ENCODE measurements at places on chromosomes 4 and X.

DNA sequence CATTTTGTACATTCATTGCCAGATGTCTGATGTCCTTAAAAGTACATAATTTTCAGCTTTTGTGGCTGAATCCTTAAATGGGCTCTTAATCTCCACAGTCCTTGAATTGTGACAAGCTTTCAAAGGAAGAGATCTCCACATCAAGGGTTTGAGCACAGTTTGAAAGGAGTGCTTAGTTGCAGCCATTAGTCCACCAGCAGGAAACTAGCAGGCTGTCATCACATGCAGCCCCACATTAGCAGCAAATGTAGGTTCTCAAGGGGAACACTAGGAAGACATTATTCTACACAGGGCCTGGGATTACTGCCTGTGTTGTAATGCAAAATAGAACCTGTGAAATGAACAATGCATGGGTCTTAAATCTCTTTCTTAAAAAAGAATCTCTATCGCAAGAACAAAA is 173.2 kb downstream of the CBLL2 start:
- DNase-seq = no peak

DNA sequence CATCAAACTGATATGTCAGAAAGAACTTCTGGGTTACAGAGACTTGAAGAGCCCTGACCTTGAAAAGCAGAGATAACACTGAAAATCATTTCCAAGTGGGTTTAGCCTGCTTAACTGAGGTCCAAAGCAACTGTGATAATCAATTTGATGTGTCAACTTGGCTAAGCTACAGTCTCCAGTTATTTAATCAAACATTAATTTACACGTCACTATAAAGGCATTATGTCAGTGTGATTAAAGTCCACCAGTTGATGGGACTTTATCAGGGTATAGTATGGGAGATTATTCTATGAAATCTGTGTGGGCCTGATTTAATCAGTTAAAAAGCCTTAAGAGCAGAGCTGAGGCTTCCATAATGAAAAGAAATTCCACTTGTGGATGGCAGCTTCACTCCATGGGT is 69.1 kb upstream of the PRSS48 start:
- DNase-seq = no peak

DNA sequence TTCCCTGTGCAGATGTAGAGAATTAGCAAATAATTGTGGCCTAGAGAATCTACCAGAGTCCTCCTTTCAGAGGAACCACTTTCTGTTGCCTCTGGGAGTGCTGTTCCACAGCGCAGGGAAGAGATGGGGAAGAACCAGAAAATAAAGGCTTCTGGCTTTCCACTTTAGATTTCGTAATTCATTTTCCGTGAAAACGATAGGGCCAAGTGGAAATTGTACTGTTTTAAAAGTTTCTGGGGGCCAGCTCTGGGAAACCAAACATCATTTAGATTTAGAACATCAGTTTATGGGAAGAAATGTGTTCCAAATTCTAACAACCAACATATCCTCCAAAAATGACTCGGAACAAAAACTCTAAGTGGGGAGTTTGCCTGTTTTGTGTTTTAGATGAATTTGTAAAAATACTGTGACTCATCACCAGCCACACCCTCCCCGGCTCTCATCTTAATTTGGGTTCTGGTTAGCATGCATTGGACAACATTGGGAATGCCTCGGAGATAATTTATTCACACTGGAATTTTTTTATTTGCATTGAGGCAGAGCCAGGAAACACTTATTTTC is 65.2 kb upstream of the LNX1 start:
- DNase-seq = no peak

- DNase-seq = no peak
Observed at GRCh38 chr4:19971829-19972228, 279.9 kb upstream of the SLIT2 start.

DNA sequence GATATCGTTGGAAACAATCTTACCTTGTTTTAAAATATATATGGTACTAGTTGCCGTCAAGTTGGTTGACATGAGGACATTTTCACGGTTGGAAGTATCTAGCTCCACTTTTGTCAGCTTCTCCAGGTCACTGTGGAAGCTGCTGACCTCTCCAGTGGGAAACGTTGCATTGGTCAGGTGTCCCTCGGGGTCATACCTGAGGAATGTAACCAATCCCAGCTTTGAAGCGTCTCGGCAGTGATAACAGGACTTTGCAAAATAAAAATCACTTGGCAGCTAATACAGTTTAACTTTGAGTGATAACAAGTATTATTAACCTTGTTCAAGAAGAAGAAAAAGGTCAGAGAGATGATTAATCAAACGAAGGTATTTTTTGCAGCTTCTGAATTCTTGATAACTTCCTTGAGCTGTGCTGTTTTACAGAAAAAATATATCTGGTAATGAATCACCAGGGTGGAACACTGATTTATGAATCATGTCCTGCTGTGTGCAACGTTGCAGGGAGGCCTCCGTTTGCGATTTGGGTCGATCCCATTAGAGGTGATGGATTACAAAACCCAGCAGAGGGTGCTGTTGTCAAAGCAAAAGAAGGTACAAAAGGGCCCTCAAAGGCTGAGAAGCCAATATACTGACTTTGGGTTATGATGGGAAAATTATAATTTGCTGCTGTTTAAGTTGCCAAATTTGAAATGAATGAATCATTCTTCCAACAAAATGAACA is 60.1 kb downstream of the SH2D1A start:
- DNase-seq = no peak

DNA sequence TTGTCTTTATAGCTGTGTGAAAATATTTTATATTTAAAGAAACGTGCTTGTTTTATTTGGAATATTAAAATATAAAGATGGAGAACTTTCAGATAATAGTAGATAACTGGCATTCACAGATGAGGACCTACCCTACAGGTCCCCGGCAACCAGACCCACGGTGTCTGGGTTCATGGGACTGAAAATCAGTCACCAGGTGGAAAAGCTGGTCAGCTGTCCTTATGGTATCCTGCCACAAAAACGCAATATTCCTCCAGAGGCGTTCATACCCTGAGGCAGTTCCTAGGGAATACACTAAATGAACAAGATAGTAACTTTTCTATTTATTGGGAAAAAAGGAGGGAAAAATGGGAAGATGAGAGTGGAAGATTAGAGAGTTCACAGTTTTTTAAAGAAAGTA is 1.2 kb downstream of the TLR6 start:
- DNase-seq = no peak
